Stimulated activated CD8-positive, alpha-beta memory T cell treated with anti-CD3 and anti-CD28 coated beads, Interleukin-7, amount 100 ng/mL, for 48 hours (primary cell): ENCODE measurements at places on chromosomes 1 and 21.

GRCh38 chr1:6181347-6181770 is 1.2 kb upstream of the CHD5 start:
- DNase-seq = no peak

DNA sequence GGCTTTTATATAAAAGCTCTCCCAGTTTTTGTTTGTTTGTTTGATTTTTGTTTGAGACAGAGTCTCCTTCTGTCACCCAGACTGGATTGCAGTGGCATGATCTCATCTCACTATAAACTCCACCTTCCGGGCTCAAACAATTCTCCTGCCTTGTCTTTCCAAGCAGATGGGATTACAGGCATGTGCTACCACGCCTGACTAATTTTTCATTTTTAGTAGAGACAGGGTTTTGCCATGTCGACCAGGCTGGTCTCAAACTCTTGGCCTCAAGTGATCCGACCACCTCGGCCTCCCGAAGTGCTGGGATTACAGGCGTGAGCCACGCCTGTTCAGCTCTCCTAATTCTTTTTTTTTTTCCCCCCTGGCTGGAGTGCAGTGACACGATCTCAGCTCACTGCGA is 4.4 kb downstream of the PCAT6 start:
- no peak for DNase-seq

DNA sequence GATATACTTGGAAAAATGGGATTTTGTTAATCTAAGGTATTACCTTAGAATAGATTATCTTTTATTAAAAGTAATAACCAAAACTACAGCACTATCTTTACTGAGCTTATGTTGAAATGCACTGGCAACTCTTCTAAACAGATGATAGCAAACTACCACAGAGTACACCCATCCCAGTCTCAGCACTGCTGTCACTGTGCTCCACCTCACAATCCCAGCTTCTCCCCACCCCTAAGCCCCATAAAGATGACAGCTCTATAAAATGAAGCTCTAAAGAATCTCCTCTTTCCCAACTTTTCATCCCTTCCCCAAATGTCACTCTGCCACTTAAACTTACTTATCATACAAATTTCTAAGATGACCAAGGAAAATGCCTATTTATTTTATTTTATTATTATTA is 6.4 kb downstream of the DSTYK start:
- no peak for DNase-seq

- no peak for DNase-seq
Measured at GRCh38 chr1:55035904-55036303, 3.4 kb upstream of the PCSK9 start.

DNA sequence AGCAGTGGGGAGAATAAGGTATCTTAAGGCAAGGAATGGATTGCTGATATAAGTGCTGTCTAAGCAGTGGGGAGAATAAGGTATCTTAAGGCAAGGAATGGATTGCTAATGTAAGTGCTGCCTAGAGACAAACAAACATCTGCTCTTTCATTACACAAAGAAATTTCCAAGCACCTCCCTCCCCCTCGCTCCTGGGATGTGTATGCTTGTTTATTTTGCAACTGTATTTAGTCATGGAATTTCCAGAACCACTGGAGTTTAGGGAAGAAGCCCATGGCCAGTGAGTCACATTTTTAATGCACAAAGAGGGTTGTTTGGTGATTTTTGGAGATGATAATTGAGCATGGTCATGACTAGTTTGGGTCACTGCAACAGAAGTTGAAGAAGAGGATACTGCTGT is 21.5 kb downstream of the PDPN start:
- DNase-seq = no peak

- DNase-seq = no peak
Measured at GRCh38 chr1:156337052-156337887, 822 bp downstream of the CCT3 start.

DNA sequence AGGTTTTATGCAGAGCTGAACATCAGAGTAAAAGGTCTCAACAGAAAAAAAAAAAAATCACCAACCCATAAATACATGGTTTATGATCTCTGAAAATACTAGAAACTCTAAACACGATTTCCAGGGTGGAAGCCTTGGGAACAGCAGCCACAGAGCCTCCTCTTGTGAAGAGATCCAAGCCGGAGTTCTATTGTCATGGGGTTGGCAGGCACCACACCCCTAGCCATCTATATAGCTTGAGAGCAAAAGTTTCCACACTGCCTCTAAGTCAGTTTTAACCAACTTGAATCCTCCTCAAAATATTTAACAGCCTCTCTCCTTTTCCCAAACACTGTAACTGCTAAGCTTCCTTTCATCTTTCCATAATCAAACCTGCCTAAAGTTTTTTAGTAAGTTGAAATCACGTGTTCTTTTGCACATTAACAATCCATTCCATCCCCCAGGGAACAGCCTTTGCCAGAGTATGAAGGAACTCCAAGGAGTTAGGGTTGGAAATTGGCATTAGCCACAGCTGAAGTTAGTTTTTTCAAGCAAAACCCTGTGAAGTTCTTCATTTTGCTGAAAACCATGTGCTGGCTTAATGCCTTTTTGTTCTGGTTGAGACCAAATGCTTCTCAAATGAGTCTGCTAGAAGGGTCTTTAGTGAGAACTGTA is 13.8 kb upstream of the SEC16B start:
- no peak for DNase-seq

DNA sequence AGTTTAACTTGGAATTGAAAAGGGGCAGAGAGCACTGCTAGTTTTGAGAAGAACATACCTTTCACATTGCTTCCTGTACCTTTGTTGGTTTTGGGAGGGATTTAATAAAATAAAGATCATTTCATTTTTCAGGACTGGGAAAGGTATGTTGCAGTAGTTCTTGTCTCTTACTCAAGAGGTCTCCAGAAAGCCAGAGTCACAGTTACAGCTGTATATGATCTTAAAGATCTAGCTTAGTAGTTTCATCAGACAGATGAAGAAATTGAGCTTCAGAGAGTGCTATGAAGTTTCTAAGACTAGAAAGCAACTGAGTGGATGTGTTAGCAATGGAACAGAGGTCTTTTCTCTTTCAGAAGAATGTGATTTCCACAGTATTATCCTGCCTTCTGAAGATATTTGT is 1.0 kb downstream of the OR10K2 start:
- DNase-seq = no peak

DNA sequence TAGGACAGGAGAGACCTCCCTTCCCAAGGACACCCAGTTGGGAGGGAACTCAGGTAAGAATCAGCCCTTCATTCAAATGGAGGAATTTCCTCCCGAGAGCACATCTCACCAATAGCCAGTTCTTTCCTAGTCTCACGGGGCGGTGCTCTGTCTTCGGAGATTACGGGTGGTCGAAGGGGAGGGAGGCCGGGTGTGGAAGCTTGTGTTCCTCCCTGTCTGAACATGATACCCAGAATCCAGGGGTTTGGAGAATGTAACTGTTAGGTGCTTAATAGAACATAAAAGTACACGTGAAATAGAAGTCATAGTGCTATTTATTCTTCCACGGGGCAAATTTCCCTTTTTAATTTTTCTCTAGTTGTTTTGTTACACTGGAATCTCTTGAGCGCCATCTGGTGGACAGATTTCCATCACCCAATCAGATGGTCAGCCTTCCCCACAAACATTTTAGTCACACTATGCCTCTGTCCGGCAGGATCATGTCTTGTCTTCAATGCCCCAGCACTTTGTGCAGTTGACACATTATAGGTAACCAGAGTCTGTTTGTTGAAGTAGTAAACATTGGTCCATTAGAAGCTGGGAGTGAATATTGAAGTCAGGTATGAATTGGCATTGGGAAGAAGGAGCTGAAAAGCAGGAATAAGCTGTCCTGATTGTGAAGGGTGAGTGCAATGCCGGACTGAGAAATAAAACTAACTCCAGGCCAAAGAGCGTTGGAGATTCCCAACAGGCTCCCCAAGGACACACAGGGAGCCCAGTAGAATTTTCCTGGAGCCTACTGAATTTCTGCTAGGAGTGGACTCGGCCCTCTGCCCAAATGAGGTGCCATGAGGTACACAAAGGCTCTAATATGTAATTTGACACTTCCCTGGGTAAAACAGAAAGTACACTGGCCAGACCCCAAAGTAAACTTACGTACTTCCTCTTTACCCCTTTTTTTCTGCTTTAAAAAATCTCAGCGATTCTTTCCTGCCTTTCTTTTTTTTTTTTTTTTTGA is 27.6 kb upstream of the ZNF697 start:
- peak; percentile 56 for DNase-seq

DNA sequence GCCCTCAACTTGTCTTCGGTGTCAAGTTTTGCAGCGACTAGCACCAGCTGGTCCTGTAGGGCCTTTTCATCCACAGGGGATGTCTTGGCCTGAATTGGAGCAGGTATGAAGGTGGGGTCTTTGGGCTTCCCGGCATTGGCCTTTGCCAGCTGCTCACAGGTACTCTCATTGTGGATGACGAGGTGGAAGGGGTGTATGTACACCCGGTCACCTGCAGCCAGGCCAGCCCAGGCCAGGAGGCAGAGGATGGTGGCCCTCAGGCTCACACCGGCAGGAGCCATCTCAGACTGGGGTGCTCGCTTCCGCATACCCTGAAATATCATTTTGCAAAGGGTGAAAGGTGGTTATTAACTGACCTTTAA is 3.4 kb downstream of the AGT start:
- DNase-seq = no peak

DNA sequence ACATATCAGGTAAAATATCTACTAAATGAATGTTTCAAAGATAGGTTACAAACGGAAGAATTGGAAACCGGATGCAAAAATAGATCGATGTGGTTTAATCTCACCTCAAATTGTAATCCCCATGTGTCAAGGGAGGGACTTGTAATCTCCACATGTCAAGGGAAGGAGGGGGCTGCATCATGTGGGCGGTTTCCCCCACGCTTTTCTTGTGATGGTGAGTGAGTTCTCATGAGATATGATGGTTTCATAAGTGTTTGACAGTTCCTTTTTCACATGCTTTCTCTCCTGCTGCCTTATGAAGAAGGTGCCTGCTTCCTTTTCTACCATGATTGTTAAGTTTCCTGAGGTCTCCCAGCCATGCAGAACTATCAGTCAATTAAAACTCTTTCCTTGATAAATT is 408.7 kb upstream of the TMPRSS15 start:
- no peak for DNase-seq

DNA sequence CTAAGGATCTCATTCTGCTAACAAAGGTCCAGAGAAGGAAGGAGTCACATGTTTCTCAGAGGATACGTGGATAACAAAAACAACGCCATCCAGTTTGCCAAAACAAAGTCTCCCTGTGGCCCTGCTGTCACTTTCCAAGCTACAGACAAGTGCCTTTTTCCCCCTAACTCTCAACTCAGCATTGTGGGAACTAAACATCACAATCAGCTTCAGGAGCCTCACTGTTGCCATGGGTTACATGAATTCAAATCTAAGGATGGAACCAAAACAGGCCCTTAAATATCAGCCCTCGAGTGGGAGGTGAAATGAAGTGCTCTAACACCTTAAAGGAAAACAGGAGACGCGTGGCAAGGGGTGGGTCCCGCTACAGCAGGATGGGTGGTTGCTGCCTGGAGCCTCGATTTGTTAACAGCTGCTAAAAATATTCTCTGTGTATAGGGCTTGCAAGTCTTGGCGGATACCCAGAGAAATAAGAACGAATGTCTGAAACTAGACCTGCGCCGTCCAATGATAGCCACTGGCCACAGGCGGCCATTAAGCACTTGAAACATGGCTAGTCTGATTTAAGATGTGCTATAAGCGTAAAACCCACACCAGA is 66.4 kb upstream of the SOD1 start:
- no peak for DNase-seq

GRCh38 chr1:66351913-66352312 is 182.0 kb upstream of the SGIP1 start:
- DNase-seq = no peak

GRCh38 chr1:109083923-109084322 is 6.6 kb upstream of the TMEM167B start:
- no peak for DNase-seq

DNA sequence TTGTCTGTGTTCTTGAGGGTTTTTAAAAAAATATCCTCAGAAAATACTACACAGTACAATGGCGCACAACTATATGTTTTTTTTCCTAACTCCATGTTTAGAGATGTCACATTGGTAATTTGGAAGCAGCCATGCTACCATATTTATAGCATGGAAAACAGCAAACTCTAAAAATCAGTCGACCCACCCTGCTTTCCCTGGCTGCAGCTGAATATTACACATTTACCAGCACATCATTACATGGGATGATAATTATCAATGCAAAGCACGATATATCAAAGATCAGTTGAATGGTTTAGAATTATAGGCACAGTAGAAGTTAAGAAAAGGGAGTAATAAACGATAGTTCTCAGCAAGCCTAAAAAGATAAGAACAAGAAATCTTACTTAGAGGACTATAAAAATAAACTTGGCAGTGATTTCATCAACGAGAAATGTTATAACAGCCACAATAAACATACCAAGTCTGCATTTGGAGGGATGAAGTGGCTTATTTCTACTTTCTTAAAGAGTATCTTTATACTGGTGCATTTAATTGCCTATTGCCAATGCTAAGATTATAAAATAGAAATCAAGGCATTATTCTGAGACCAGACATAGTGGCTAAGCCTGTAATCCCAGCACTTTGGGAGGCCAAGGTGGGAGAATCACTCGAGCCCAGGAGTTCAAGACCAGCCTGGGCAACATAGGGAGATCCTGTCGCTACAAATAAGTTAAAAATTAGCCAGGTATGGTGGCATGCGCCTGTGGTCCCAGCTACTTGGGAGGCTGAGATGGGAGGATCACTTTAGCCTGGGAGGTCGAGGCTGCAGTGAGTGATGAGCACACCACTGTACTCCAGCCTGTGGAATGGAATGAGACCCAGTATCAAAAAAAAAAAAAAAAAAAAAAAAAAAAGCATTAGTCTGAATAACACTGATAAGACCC is 43.4 kb downstream of the WDR64 start:
- no peak for DNase-seq

- DNase-seq = no peak
Measured at GRCh38 chr1:183419399-183419798, 1.2 kb upstream of the NMNAT2 start.

DNA sequence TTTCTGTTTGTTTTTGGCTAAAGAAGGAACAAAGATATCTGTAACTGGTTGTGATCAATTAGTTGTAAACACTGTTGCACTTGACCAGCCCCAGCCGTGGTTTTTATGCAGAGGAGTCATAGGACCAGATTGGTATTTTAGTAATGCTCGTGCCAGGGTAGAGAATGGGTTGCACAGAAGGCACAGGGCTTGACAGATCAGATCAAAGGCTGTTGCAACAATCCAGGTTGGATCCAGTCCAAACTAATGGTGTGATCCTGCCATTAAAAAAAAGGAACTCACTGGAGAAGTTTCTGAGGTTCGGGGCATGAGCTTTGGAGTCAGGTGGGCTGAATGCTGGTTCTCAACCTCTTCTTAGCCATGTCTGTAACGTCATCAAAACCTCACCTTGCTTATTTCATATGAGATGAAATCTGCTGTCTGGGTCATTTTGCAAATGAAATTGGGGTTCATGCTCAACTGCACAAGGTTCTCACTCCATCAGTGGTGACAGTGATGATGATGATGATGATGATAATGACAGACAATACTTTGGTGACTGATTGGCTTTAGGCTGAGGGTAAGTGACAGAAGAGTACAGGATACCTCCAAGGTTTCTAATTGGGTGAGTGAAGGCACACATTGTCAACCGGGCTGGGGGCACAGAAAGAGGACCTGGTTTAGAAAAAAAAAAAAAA is 43.1 kb downstream of the ZNF281 start:
- no peak for DNase-seq

- DNase-seq = no peak
Measured at GRCh38 chr1:9229549-9229948, 5.0 kb upstream of the H6PD start.
